HFF-Myc (cell line): ENCODE measurements at places on chromosomes 6 and 20.

DNA sequence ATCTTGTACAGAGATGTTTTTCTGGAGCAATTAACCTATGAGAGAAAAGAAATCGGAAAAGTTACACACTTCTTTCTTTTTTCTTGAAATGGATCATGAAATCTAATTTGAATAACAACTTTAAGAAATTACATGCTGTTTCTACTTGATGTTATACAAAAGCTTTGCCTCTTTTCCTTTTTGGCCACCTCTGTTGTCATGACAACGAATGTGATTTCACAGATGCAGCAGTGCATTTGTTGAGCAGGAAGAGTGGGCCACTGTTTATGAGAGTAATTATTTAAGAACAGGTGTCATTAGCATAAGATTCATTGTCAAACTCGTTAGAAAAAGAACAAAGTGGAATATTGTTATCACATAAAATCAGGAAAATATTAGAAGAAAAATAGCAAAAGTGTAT is 148.3 kb upstream of the IMPG1 start:
- DNase-seq: no peak

DNA sequence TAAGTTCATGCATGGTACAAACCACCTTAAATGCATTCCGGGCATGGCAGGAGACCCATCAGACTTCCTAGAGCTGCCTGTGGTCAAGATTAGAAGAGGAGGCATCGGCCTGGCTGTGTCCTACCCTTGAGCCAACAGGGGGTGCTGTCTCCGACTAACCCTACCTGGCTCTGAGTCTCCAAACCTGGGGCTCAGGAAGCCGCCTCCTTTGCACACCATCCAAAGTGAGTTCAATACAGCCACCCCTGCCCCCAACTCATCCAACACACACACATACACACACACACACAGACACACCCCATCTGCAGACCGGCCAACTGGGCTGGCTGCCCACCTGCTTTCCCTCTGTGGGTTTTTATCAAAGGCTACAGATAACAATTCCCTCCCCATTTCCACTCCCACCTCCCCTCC is 77.0 kb downstream of the JPH2 start:
- DNase-seq: no peak

DNA sequence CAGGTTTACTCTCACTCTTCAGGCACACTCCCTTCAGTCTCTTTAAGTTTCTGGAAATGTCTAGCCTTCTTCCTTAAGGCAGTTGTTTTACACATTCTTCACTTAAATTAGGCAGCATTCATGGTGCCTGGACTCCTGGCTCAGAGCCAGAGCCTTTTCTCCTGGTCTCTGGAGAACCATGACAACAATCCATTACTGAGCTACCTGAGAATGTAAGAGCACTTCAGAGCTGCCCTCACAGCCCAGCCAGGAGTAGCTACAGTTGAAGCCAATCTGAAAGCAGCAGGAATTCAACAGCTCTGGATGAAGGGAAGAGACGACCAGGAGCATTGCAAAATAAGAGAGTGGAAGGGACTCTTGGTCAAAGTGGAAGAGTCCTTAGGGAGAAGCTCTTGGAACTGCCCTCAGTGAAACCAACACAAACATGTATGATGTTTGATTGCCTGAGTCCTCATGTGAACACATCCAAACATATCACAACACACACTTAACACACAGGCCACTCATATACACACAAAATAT is 416.8 kb upstream of the SPTLC3 start:
- DNase-seq: no peak

DNA sequence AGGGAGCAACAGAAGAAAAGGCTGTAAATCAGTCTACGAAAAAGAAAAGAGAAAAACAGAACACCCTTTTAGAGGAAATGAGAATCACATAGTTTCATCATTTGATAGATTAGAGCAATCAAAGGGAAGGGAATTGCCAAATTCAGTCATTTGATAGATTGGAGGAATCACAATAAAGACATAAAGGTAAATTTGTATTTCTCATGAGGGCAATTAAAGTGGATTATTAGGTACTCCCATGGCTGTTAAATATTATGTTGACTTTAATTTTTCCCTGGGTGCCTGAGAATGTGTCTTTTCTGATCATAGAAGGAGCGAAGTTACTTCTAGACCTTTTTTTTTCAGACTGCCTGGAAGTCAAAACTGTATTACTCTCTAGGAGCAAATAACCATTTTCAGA is 1145.7 kb downstream of the EPHA7 start:
- DNase-seq: no peak

DNA sequence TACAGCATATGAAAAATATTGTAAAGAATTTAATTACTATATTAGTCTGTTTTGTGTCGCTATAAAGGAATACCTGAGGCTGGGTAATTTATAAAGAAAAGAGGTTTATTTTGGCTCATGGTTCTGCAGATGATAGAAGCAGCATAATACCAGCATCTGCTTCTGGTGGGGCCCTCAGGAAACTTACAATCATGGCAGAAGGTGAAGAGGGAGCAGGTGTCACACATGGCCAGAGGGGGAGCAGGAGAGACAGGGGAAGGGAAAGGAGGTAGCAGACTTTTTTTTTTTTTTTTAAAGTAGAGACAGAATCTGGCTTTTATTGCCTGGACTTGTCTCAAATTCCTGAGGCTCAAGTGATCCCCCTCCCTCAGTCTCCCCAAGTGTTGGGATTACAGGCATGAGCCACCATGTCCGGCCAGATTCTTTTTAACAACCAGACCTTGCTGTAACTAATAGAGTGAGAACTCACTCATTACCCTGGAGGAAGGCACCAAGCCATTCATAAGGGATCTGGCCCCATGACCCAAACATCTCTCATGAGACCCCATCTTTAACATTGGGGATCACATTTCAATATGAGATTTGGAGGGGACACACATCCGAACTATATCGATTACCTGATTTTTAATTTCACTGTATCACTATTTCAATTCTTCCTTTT is 64.6 kb downstream of the MAN1A1 start:
- no peak for DNase-seq
